AG09309 (cell line): ENCODE measurements at places on chromosomes 5 and 9.
A peak's percentile ranks its signal among the peaks of the same experiment; 100 is the strongest.

GRCh38 chr9:130334915-130335314 is 69.4 kb downstream of the HMCN2 start:
- DNase-seq: no peak

DNA sequence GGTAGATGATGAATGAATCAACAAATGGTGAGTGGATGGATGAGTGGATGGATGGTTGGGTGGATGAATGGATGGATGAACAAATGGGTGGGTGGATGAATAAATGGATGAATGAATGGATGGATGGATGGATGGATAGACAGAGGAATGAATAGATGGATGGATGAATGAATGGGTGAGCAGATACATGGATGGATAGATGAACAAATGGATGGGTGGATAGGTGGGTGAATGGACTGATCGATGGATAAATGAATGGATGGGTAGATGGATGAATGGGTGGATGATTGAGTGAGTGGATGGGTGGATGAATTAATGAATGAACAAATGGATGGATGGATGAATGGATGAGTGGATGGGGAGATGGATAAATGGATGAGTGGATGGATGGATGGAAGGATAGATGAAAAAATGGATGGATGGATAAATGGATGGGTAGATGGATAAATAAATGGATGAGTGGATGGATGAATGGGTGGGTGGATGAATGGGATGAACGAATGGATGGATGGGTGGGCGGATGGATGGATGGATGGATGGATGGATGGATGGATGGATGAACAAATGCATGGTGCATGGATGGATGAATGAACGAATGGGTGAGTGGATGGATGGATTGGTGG is 85.7 kb downstream of the PHF2 start:
- DNase-seq: no peak

- DNase-seq: no peak
These were observed 6.1 kb upstream of the TNIP1 start for GRCh38 chr5:151086905-151087360.

GRCh38 chr9:129946246-129946995 is 96.6 kb downstream of the FNBP1 start:
- no peak for DNase-seq

DNA sequence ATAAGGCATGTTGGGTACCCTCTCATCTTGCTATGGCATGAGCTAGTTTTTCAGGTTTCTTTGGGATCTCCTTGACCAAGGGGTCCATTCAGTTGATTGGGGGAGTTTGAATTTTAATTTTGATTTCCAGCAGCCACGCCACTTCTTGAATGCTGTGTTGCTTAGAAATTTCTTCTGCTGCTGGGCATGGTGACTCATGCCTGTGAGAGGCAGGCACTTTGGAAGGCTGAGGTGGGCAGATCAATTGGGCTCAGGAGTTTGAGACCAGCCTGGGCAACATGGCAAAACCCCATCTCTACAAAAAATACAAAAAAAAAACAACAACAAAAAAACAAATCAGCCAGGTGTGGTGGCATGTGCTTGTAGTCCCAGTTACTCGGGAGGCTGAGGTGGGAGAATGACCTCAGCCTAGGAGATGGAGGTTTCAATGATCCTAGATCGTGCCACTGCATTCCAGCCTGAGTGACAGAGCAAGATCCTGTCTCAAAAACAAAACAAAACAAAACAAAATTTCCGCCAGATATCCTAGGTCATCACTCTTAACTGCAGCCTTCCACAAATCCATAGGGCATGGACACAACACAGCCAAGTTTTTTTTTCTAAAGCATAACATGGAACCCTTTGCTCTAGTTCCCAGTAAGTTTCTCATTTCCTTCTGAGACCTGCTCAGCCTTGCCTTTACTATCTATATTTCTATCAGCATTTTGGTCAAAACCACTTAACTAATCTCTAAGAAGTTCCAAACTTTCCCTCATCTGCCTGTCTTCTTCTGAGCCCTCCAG is 17.7 kb downstream of the TMC1 start:
- no peak for DNase-seq

GRCh38 chr9:105880517-105880916 is 186.2 kb downstream of the TMEM38B start:
- no peak for DNase-seq

- no peak for DNase-seq
These were observed 46.8 kb downstream of the DBH start for GRCh38 chr9:133682818-133683585.

DNA sequence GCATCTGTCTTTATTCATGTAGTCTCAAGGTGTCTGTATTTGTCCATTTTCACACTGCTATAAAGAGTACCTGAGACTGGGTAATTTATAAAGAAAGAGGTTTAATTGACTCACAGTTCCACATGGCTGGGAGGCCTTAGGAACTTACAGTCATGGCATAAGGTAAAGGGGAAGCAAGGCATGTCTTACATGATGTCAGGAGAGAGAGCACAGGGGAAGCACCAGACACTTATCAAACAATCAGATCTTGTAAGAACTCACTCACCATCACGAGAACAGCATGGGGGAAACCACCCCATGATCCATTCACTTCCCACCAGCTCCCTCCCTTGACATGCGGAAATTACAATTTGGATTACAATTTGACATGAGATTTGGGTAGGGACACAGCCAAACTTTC is 44.2 kb downstream of the NLN start:
- DNase-seq: no peak

DNA sequence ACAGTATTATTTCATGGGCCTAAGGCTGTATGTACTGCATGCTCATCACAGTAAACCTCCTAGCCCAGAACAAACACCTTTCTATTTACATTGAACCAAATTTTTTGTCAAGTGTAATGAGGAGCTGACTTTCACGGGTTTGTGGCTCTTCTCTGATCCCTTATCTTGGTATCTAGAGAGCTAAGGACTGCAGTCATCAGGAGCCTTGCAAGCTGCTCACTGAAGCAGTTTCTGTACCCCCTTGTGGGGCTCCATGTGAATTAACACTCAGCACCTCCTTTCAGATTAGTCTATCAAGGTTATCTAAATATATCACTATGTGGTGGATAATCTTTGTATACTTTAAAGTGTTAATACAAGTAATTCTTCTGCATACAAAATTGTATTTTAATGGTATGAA is 108.2 kb downstream of the AUH start:
- no peak for DNase-seq

DNA sequence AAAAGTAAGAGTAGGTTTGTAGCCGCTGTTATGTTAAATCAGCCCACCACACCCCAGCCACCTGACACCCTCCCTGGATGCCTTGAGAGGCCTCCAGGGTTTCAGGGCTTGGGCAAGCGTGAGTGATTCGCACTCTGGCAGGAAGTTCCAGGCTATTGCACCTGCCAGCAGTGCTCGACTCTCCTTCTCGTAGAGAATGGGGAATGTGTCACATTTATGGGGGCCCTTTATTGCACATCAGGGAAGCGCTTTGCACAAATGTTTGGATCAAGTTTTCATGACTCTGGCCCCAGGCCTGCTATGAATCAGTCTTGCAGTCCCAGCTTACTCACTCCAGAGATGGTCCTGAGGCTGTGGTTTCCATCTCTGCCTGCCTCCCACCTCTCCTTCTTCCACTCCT is 66.1 kb upstream of the ADRA1B start:
- DNase-seq: peak; percentile 74

DNA sequence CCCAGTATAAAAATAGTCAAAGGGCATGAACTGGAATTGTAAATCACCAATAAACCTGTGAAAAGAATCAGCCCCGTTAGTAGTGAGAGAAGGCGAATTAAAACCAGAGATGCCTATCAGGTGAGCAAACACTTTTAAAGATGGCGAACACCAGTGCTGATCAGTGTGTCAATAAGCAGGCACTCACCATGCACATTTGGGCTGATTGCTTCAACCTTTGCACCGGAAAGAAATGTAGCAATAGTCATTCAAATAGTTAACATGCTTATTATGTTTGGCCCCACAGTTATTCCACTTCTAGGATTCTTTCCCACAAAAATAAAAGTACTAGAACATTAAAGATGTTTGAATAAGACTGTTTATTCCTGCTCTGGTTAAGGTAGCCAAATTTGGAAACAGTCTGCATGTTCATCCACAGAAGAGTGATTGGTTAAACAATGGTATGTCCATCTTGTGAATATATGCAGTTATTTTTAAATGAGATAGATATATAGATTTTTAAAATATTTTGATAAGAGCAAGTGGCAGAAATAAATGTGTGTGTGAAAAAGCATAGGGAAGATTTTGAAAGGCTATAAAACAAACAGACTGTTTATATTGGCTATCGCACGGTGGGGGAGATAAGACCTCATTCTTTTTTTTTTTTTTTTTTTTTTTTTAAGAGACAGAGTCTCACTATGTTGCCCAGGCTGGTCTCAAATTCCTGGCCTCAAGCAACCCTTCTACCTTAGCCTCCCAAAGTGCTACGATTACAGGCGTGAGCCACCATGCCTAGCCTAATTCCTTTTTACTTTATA is 112.2 kb downstream of the PIP5K1B start:
- no peak for DNase-seq

DNA sequence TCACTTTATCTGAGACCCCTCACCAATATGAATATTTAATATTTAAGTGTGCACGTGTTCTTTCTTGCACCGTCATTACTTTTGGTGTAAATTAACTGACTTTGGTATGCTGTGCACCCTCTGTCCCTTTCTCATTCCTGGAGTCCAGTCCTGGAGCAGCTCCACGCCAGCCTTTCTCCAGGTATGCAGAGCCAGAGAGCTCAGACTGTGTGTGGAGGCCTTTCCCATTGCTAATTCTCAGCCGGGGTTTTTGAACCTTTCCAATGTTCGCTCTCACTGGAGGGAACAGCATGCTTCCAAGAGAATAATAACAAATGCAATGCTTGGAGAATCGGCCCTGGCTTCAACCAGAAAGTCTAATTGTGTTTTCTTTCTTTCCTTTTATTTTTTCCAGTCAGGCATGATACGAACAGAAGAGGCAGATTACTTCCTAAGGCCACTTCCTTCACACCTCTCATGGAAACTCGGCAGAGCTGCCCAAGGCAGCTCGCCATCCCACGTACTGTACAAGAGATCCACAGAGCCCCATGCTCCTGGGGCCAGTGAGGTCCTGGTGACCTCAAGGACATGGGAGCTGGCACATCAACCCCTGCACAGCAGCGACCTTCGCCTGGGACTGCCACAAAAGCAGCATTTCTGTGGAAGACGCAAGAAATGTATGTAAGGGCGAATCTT is 41.7 kb downstream of the ADAMTS16 start:
- DNase-seq: no peak

GRCh38 chr9:82720515-82720914 is 342.4 kb downstream of the RASEF start:
- DNase-seq: no peak

DNA sequence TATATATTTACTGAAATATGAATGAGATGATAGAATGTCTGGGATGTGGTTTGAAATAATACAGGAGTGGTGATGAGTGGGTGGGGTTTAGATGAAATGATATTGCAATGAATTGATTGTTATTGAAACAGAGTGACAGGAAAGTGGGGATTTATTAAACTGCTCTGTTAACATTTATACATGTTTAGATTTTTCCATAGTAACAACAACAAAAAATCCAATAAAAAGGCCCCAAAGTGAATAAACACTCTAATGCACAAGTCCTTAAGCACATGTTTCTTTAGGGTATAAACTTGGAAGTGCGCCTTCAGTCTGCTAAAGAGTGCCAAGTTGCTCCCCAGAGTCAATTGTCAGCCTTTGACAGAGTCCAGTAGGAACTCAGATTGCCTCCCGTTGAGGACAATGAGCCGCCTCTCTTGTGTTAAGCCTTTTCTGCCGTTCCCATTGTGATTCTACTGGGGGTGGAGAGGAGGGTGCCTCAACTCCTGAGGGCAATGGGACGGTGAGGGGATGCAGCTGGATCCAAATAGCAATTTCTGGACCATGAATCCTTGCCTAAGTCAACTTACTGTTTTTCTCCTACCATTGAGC is 112.3 kb downstream of the SLC28A3 start:
- no peak for DNase-seq

DNA sequence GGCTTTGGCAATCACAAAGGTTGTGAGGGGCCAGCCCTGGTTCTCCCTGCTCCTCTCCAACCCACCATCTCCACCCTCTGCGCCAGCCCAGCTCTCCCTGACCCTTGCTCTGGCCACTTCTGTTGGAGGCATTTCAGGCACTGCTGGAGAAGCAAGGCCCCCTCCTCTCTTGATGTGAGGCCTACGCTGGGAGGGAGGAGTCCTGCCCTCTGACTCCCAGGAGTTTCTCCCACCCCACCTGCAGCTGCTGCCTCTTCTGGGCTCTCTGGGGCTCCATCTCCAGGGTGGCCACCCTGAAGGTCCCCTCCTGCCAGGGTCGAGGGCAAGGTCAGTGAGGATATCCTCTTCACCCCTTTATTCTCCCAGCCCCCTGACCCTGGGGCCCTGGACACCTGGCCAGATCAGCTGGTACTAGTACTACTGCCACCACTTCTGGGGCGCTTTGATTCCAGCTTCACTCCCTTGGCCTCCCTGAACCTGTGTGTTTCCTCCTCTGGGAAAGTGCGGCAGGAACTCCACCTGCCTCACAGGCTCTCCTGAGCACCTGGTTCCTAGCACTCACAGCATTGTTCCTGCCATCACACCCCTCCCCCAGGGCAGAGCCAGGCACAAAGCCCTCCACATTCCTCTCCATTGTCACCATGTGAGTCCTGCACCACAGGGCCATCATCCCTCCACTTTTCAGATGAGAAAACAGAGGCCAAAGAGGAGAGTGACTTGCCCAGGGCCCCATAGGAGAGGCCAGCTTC is 23.8 kb upstream of the TDRD7 start:
- DNase-seq: no peak

DNA sequence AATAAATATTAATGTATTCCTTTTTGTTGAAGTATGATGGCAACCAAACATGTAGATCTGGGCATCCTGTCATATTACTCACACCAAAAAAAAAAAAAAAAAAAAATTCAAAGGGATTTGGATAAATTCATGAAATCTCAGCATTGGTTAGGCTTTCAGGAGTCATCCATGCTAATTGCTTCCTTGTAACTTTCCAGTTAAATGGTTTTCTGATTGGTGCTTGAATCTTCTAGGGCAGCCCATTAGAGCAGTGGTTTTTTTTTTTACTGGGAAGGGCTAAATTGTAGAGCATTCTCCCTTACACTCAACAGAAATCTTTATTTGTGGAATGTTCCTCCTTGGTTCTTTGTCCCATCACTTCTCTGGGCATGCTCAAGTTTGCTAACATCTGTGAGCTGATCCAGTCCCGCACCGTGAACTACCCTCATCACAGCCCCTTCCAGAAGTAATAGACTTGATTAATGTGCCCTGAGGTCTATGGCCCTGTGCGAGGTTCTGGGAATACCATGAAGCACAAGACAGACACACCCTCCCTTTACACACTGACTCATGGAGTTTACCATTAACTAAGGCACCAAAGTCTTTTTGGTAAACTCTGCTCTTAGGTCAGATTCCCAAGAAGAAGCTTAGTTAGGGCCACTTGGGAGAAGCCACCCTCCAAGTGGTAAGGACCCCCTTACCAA is 56.0 kb downstream of the RGS3 start:
- peak; percentile 8 for DNase-seq

DNA sequence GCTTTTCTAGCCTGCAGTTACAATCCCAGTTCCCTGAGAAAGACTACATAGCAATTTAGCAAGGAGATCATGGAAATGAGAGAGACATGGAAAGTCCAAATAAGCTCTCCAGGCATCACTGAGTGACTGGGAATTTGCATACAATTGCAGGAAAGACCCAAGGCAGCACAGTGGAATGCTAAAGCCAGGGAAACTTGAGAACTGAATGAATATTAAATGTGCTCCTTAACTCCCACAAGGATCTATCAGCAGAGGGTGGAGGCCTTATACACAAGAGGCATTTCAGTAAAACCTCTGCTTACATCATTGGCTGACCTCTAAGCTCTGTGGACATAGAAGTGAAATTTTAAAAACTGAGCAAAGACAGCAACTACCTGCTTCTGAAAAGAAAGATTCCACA is 355.6 kb upstream of the DAB2 start:
- DNase-seq: no peak

GRCh38 chr5:59547731-59548130 is 345.8 kb downstream of the PDE4D start:
- no peak for DNase-seq
